ENCODE measurements at places on chromosomes 13 and 19. TPM values are rescaled to one million over a fixed set of nuclear protein-coding genes. Genes with fewer than 3 reads are reported as not detected.

The SCGB2B2 gene
- polyA plus RNA-seq, result 0.44 TPM

DNA sequence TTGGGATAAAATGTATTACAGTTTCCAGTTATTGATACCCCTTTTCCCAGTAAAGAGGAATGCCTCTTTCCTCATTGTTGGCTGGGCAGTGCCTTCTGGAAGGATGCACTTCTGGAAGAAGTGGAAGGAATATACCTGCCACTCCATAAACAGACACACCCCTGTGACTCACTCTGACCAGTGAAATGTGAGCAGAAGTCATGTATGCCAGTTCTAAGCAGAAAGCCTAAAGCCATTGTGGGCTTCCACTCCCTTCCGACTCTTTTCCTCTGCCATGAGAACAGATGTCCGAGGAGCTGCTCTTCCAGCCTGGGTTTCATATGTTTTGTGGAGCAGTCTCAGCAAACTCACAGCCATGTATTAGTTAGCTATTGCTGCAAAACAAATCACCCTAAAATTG is 166.1 kb upstream of the SERP2 start:
- DNase-seq, result no peak

- DNase-seq, result no peak
Observed at GRCh38 chr19:18929311-18929710, 9.8 kb downstream of the DDX49 start.

The VAV1 gene
- 1.3 TPM for polyA plus RNA-seq

The MIDN gene
- 41.7 TPM for polyA plus RNA-seq
